Endodermal cell (in vitro differentiated cells): ENCODE measurements at places on chromosomes 11 and 22.

DNA sequence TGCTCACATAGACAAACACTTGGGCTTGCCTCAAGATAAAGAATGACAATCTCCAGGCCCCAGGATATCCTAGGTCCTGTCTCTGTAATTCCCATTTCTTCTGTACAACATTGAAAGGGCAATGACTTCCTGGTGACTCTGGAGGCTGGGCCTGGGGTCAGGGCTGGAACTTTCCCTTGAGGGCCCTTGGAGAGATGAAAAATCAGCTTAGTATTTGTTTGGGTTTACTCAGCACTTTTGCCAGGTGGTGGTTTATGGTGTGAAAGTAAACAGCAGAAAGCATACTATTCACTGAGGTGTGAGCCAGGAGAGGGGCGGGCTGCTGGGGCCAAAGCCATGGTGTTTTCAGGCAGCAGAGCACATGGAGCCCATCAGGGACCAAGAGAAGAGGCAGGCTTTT is 214.7 kb upstream of the NARS2 start:
- H3K27ac ChIP-seq, result no peak overlapping the region
- DNase-seq, result peak; percentile 49
- H3K27me3 ChIP-seq, result no peaks in the 10 kb centered on the region
- peaks cover 17% of the 10 kb centered on the region for H3K4me1 ChIP-seq
- H3K4me3 ChIP-seq, result no peak overlapping the region
- H3K36me3 ChIP-seq, result no peaks in the 10 kb centered on the region

- H3K4me3 ChIP-seq, result no peak overlapping the region
- no peaks in the 10 kb centered on the region for H3K27me3 ChIP-seq
- H3K4me1 ChIP-seq, result no peaks in the 10 kb centered on the region
Measured at GRCh38 chr11:75625991-75626888, 42.6 kb downstream of the MAP6 start.

GRCh38 chr11:64040684-64041322 is 5.1 kb downstream of the FLRT1 start:
- H3K36me3 ChIP-seq, result no peaks in the 10 kb centered on the region
- peak; percentile 85 for DNase-seq
- no peaks in the 10 kb centered on the region for H3K4me1 ChIP-seq

DNA sequence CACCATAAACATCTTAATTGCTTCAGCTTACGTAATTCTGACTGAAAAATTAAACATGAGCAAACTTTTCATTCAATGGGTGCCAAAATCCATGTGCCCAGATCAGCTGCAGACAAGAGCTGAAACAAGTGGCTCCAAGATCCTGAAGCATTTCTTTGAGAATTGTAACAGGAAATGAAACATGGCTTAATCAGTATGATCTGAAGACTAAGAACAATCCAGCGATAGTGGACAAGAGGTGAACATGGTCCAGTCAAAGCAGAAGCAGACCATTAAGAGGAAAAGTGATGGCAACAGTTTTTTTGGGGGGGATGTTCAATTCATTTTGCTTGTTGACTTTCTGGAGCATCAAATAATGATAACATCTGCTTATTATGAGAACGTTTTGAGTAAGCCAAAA is 1964.5 kb upstream of the RAG2 start:
- no peaks in the 10 kb centered on the region for H3K27me3 ChIP-seq
- no peaks in the 10 kb centered on the region for H3K36me3 ChIP-seq
- no peaks in the 10 kb centered on the region for H3K4me1 ChIP-seq
- no peak for DNase-seq

- DNase-seq, result no peak
- no peaks in the 10 kb centered on the region for H3K27me3 ChIP-seq
- no peak overlapping the region for H3K27ac ChIP-seq
- H3K4me3 ChIP-seq, result no peak overlapping the region
- H3K4me1 ChIP-seq, result no peaks in the 10 kb centered on the region
Measured at GRCh38 chr11:120863359-120863758, 160.5 kb upstream of the TBCEL start.

DNA sequence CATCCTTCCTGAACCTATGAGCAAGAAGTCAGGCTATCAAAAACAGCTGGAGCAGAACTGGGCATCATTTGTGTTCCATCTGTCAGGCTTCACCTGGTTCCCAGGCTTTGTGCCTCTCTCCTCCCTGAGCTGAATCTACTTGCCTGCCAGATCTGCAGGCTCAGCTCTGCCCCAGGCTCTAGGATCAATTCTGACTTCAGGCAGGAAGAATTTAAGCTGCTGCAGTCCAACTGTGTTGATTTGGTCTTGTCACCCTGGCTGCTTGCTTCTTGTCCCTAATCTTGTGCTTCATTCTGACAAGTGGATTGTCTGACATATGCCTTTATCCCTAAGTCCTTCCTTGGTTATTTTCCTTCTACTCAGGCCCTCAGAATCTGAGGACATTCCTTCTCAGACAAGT is 31.6 kb upstream of the CADM1 start:
- no peak overlapping the region for H3K27ac ChIP-seq
- no peaks in the 10 kb centered on the region for H3K36me3 ChIP-seq
- H3K4me1 ChIP-seq, result peaks cover 39% of the 10 kb centered on the region
- H3K4me3 ChIP-seq, result no peak overlapping the region
- H3K27me3 ChIP-seq, result no peaks in the 10 kb centered on the region

- H3K27ac ChIP-seq, result no peak overlapping the region
- no peaks in the 10 kb centered on the region for H3K36me3 ChIP-seq
- no peak overlapping the region for H3K4me3 ChIP-seq
- peaks cover 2% of the 10 kb centered on the region for H3K4me1 ChIP-seq
- no peak for DNase-seq
Measured at GRCh38 chr11:88280673-88281316, 56.7 kb downstream of the CTSC start.

GRCh38 chr11:126492331-126493082 is 137.0 kb downstream of the ST3GAL4 start:
- no peaks in the 10 kb centered on the region for H3K36me3 ChIP-seq
- H3K4me1 ChIP-seq, result peaks cover 13% of the 10 kb centered on the region
- peak; percentile 29 for DNase-seq
- H3K27me3 ChIP-seq, result no peaks in the 10 kb centered on the region
- no peak overlapping the region for H3K27ac ChIP-seq

- DNase-seq, result peak; percentile 96
- H3K27ac ChIP-seq, result no peak overlapping the region
- no peak overlapping the region for H3K4me3 ChIP-seq
- H3K4me1 ChIP-seq, result no peaks in the 10 kb centered on the region
Measured at GRCh38 chr22:42621505-42622002, 6.9 kb upstream of the POLDIP3 start.

- H3K4me1 ChIP-seq, result peaks cover 6% of the 10 kb centered on the region
- H3K27ac ChIP-seq, result no peak overlapping the region
- DNase-seq, result peak; percentile 26
- H3K36me3 ChIP-seq, result no peaks in the 10 kb centered on the region
Measured at GRCh38 chr11:69931060-69931910, 112.1 kb upstream of the FGF3 start.

DNA sequence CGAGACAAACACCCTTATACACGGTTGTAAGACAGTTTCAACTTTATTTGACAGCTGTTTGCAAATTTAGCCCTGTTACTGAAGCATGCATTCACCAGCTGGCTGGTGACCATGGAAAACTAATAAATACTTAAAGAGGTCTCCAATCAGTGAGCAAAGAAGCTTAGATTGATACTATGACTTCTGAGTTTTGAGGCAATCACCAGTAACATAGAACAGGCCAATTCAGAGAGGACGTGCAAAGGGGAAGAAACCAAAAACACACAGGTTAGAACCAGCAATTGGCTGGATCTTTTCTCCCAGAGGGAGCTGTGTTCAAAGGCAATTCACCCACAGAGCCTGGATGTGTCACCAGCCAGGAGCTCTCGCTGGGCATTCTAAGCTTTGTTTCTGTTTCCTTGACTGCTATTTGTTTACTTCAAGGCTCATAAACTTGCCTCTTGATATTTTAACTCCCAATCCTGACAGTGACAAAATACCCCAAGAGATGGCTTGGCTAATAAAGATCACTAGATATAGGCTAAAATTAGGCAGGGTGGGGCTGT is 113.6 kb upstream of the MTMR2 start:
- no peaks in the 10 kb centered on the region for H3K36me3 ChIP-seq
- peak overlapping the region; percentile 2 for H3K27ac ChIP-seq
- H3K4me3 ChIP-seq, result no peak overlapping the region
- H3K27me3 ChIP-seq, result no peaks in the 10 kb centered on the region
- H3K4me1 ChIP-seq, result peaks cover 13% of the 10 kb centered on the region

GRCh38 chr11:12756454-12756806 is 82.2 kb downstream of the TEAD1 start:
- no peaks in the 10 kb centered on the region for H3K27me3 ChIP-seq
- DNase-seq, result no peak
- H3K36me3 ChIP-seq, result no peaks in the 10 kb centered on the region
- no peak overlapping the region for H3K27ac ChIP-seq
- H3K4me1 ChIP-seq, result peaks cover 16% of the 10 kb centered on the region
- no peak overlapping the region for H3K4me3 ChIP-seq

DNA sequence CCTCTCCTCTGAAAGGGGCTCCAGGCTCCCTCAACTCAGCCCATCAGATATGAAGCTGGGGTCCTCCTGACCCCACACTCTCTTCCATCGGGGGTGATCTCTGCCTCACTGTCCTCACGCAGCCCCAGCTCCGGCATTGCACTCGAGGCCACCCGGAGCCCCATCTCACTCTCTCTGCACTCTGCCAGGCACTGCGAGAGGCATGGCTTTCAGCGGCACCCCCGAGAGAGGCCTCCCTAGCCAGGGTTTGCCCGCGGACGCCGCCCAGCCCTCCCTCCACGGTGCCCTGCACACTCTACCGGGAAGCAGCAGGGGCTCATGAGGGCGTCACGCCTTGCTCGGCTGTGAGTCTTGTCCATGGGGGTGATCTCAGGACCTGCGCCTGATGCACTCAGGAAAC is 436.2 kb downstream of the BRD1 start:
- DNase-seq, result peak; percentile 25
- H3K4me3 ChIP-seq, result no peak overlapping the region
- no peaks in the 10 kb centered on the region for H3K4me1 ChIP-seq

GRCh38 chr11:127919206-127920000 is 668.0 kb downstream of the ETS1 start:
- no peaks in the 10 kb centered on the region for H3K27me3 ChIP-seq
- H3K4me1 ChIP-seq, result no peaks in the 10 kb centered on the region
- DNase-seq, result no peak
- no peaks in the 10 kb centered on the region for H3K36me3 ChIP-seq
- peak overlapping the region; percentile 19 for H3K4me3 ChIP-seq

DNA sequence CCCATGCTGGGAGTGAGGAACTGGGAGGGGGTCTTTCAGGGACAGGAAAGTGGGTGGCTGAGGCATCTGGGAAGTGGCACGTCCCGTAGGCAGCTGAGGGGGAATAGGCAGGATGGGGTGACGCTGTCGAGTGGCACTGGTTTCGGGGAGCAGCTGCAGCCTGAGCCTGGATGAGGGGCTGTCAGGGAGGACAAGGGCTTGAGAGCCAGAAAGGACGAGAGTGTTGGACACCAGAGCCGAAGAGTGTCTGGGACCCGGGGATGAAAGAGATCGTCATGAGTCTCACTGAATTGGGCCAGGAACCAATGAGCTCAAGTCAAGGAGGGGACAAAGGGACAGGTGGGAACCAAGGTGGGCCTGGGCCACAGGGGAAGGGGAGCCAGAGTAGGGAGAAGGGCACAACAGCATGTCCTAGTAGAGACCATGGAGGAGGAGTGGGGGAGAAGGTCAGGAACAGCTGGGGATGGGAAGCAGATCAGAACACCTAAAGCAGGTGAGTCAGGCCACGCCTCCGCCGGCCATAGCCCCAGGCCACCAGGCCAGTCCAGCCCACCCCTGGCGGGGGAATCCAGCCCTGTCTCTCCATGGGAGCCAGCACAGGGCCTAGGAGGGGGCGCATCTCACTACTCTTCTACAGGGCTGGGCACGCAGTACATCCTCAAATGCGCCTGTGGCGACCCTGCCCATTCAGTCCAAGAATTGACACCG is 4.2 kb downstream of the RAB3IL1 start:
- no peak overlapping the region for H3K4me3 ChIP-seq
- H3K27ac ChIP-seq, result no peak overlapping the region
- peaks cover 6% of the 10 kb centered on the region for H3K27me3 ChIP-seq
- no peaks in the 10 kb centered on the region for H3K36me3 ChIP-seq
- peak; percentile 44 for DNase-seq
- peaks cover 6% of the 10 kb centered on the region for H3K4me1 ChIP-seq

DNA sequence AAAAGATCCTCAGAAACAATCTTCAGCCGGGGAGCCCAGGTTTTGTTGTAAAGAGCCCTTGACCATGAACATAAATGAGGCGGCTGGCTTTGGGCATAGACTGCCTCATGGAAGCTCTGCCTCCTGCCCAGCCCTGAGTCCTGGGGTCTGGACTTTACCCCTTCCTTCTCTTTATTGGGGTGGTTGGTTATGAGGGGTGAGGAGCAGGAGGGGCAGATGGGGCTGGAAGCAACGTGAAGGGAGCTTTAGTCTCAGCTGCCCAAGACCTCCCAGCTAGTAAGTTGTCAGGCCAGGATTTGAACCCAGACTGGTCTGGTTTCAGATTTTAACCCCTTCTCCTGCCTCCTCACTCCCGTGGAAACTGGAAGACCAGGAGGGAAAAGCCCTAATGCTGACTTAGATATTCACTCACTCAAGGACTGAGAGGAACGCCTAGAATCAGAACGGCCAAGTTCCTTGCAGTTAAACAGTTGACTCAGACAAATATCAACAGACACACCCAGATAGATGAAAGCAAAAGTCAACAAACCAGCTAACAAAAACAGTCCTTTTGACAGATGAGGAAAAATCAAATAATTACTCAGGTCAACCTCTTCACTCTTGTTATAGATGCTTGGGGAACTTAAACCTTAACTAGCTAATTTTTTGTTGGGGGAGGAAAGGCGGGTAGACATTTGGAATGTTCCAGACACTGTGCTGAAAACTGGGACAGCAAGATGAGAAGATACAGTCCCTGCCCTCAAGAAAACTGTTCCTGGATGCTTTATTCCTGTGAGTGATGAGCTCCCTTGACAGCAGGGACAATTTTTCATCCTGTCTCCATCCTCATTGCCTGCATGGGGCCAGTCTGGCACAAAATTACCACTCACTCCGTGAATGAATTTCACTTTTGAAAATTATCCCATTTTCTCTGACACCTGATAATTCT is 20.8 kb upstream of the ARRB1 start:
- H3K27me3 ChIP-seq, result no peaks in the 10 kb centered on the region
- peaks cover 10% of the 10 kb centered on the region for H3K4me1 ChIP-seq
- H3K27ac ChIP-seq, result no peak overlapping the region
- H3K4me3 ChIP-seq, result peak overlapping the region; percentile 26

DNA sequence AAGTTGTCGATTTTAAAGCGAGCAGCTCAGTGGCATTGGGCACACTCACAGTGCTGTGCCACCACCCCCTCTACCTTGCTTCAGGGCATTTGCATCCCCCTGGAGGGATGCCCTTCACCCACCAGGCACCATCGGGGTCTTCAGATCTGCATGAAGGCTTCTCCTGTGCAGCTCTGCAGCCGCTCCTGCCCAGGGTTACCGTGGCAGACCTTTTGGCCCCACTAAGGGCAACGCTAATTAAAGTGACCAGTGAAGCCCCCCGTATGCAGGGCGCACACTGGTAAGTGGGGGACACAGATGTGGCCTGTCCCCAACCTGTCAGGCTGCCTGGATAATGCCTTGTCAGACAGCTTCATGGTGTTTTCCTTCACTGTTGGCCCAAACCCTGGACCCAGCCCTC is 1117.7 kb downstream of the BRD1 start:
- H3K4me1 ChIP-seq, result no peaks in the 10 kb centered on the region
- no peak overlapping the region for H3K4me3 ChIP-seq
- H3K27ac ChIP-seq, result no peak overlapping the region

- no peak overlapping the region for H3K4me3 ChIP-seq
- no peak overlapping the region for H3K27ac ChIP-seq
- H3K36me3 ChIP-seq, result no peaks in the 10 kb centered on the region
- no peaks in the 10 kb centered on the region for H3K4me1 ChIP-seq
Measured at GRCh38 chr11:95563859-95564258, 225.7 kb downstream of the FAM76B start.
